ENCODE measurements at places on chromosomes 12 and 14. TPM values are rescaled to one million over a fixed set of nuclear protein-coding genes. Genes with fewer than 3 reads are reported as not detected.
A peak's percentile ranks its signal among the peaks of the same experiment; 100 is the strongest.

DNA sequence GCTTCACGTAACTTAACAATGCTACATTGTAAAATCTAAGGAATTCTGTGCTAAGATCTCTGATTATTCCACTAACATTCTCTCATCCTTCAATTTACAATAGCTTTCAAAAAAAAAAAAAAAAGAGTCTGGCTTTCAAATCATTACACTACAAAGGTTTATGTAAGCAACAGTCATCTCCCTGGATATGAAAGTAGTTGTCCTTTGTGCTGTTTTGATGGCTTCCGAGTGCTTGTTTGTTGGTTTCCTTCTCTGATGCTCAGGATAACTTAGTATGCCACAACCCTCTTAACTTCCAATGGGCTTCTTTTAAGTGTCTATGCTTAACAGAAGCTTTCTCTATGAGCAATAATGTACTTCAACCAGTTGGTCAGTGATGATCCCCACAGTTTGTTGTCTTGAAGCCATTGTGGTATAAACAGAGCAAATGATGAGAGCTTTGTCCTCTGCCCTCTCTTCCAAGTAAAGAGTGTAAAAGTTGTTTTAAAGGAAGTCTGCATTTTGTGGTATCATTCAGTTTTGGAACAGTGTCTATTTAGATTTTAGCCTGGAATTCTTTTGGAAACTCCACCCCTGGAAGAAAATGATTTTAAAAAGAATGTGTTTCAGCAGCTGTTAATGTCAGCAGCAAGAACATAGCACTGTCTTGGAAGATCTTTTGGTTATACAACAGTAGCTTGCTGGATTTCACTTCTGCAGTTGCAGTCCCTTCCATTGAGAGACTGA lies 396.1 kb upstream of the RGS6 start:
- H3K36me3 ChIP-seq, result 0 out of 2 replicates have a peak, but pooled peaks cover 3% of the 10 kb centered on the region
- no peak for DNase-seq
- H3K4me3 ChIP-seq, result no peak overlapping the region
- no peaks in the 10 kb centered on the region for H3K4me1 ChIP-seq
- no peak overlapping the region for H3K27ac ChIP-seq

- no peaks in the 10 kb centered on the region for H3K4me1 ChIP-seq
- H3K4me3 ChIP-seq, result no peak overlapping the region
These were observed 40.0 kb upstream of the PCNX4 start for GRCh38 chr14:60051721-60052221.

DNA sequence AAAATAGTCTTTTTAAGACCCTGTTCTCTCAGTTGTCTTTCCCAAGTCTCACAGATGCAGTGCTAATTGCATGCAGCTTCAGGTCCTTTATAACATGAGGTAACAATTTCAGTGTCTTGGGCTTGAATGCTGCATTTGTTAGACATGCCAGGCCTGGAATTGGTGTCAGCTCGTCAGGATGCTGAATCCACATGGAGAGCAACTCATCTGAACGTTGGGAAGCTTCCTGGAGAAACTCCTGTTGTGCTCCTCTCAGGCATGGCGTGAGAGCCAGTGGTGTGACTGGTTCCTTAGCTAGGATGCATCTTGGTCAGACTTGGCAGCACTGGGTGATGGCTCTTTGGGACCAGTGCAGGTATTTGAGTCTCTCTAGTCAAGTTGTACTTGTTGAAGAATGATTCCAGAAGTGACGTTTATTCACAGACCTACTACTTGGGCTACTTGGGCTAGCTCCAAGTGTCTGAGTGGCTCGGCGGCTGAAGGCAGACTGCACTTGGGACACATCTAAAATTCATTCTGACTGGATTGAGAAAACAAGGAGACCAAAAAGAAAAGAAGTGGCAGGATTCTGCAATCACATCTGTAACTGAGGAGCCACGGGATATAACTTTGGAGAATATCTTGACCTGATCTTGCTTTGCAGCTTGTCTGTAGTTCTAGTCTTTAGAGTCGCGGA lies 134.8 kb upstream of the ARHGAP5 start:
- no peaks in the 10 kb centered on the region for H3K27me3 ChIP-seq
- no peak overlapping the region for H3K4me3 ChIP-seq
- H3K4me1 ChIP-seq, result peaks cover 17% of the 10 kb centered on the region
- no peak overlapping the region for H3K27ac ChIP-seq
- DNase-seq, result no peak

DNA sequence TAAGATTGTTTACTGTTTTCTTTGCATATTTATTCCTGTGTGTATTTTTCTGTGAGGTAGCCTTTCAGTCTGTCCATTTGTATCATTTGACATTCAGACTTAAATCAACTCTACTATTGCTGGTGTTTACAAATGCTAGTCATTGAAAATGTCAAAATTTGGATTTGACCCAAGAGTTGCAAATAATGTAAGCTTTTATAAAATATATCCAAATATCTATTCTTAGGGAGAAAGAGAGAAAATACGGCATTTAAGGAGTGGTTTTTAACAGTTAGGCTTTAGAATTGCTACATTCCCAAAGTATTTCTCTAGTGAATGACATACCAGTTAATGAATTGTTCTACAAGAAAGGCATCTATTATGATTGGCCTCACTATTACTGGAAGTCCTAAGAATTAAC lies 37.9 kb downstream of the FRS2 start:
- H3K36me3 ChIP-seq, result no peaks in the 10 kb centered on the region
- H3K27me3 ChIP-seq, result no peaks in the 10 kb centered on the region
- DNase-seq, result no peak
- no peak overlapping the region for H3K27ac ChIP-seq
- no peak overlapping the region for H3K4me3 ChIP-seq

- DNase-seq, result peak; percentile 10
- H3K27ac ChIP-seq, result no peak overlapping the region
- no peak overlapping the region for H3K4me3 ChIP-seq
- H3K4me1 ChIP-seq, result no peaks in the 10 kb centered on the region
- peaks cover 2% of the 10 kb centered on the region for H3K36me3 ChIP-seq
These were observed 15.0 kb upstream of the PSMA6 start for GRCh38 chr14:35277179-35277578.

DNA sequence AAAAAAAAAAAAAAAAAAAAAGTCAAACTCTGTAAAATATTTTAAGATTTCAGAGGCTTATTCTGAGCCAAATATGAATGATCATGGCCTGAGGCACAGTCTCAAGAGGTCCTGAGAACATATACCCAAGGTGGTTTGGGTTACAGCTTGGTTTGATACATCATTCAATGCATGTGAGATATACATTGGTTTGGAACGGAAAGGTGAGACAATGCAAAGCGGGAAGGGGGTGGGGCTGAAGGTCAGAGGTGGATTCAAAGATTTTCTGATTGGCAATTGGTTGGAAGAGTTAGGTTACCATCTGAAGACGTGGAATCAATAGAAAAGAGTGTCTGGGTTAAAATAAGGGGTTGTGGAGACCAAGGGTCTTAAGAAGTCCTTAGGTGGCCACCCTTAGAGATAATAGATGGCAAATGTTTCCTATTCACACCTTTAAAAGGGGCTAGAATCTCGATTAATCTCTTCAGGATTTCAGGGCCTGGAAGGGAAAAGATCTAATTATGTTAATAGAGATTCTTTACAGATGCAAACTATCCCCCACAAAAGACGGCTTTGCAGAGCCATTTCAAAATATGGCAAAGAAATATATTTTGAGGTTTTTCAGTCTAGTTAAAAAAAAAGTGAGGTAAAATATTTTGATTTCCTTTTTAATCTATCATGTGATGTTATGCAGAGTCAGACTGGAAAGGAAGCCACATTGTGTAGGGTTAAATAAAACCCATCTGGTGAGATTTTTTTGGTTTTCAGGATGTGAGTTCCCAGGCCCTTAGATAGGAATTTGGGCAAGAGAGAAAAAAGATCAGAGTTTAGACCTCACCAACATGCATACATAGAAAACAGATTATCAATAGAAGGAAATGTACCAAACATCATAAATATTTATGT lies 173.8 kb upstream of the CNOT2 start:
- H3K36me3 ChIP-seq, result no peaks in the 10 kb centered on the region
- H3K4me3 ChIP-seq, result no peak overlapping the region
- DNase-seq, result no peak
- no peaks in the 10 kb centered on the region for H3K4me1 ChIP-seq
- no peaks in the 10 kb centered on the region for H3K27me3 ChIP-seq

- DNase-seq, result peak; percentile 41
- no peak overlapping the region for H3K4me3 ChIP-seq
- no peaks in the 10 kb centered on the region for H3K4me1 ChIP-seq
- H3K36me3 ChIP-seq, result no peaks in the 10 kb centered on the region
- H3K27ac ChIP-seq, result no peak overlapping the region
These were observed 702.7 kb downstream of the TMTC2 start for GRCh38 chr12:83389237-83389996.

- H3K27ac ChIP-seq, result no peak overlapping the region
- H3K27me3 ChIP-seq, result no peaks in the 10 kb centered on the region
- H3K4me1 ChIP-seq, result peaks cover 34% of the 10 kb centered on the region
- no peak for DNase-seq
- no peak overlapping the region for H3K4me3 ChIP-seq
These were observed 42.2 kb downstream of the UBR7 start for GRCh38 chr14:93249128-93249831.

DNA sequence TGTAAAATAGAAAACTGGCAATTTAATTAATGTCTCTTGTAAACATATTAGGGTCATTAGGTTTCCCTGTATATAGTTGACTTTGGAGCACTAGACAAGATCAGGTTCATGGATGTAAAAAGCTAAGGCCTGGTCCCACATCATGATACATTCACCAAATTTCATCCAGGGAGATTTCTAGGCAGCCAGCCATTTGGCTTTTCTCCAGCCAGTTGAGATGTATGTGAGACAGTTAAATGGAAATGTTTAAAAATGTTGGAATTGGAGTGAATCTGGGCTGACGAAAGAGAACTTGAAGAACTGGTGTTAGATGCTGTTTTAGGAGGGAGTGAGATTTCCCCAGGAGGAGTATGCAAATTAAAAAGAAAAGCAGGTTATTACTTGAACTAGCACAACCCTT lies 41.8 kb upstream of the CLEC14A start:
- peak; percentile 17 for DNase-seq
- no peak overlapping the region for H3K27ac ChIP-seq
- H3K27me3 ChIP-seq, result no peaks in the 10 kb centered on the region
- no peaks in the 10 kb centered on the region for H3K36me3 ChIP-seq
- no peak overlapping the region for H3K4me3 ChIP-seq
- no peaks in the 10 kb centered on the region for H3K4me1 ChIP-seq

Gene INHBC
- not detected for total RNA-seq

Gene ARMH4
- total RNA-seq, result 2.6 TPM

Gene TMEM63C
- total RNA-seq, result 4.0 TPM

DNA sequence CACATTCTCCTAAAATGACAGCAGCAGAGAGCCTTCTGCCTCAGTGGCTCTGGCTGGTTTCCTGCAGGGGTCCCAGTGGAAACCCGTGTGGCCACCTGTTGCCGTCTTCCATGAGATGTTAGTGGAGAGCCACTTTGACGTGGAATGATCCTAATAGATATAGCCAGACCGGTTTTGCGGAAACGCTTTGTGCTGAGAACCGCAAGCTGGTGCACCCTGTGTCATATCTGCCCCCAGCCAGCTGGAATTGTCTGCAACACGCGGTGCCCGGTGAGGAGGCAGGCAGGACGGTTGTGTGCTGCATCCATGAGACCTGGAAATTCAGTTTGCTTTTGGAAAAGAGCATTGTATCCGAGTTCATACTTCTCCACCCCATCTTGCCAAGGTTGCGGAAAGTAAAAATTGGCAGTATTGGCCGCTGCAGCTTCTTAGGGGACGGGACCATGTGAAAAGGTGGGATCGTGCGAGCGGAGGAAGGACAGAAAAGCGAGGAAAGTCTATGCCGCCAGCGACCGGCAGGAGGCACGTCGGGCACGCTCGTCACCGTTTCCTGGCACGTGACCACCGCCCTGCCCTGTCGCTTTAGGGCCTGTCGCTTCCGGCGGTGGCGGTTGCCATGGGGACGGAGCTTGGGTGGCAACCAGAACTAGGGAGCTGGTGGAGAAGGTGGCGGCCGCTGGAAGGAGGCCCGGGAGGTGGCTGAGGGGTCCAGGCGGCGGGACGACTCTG lies at the start of gene CFAP251:
TSS of gene CFAP251 (plus strand) at position 643 of the 729 bp plus-strand sequence. CDS start 2,714 bp downstream, outside the sequence.
- H3K27me3 ChIP-seq, result no peaks in the 10 kb centered on the region
- H3K36me3 ChIP-seq, result peaks cover 34% of the 10 kb centered on the region
- peak; percentile 30 for DNase-seq
- H3K4me3 ChIP-seq, result no peak within 1 kb of the TSS
- H3K4me1 ChIP-seq, result no peaks in the 10 kb centered on the region

GRCh38 chr12:50699940-50700339 lies 64.0 kb upstream of the ATF1 start:
- H3K4me1 ChIP-seq, result no peaks in the 10 kb centered on the region
- no peak overlapping the region for H3K27ac ChIP-seq
- H3K36me3 ChIP-seq, result peaks cover 51% of the 10 kb centered on the region
- H3K27me3 ChIP-seq, result no peaks in the 10 kb centered on the region

DNA sequence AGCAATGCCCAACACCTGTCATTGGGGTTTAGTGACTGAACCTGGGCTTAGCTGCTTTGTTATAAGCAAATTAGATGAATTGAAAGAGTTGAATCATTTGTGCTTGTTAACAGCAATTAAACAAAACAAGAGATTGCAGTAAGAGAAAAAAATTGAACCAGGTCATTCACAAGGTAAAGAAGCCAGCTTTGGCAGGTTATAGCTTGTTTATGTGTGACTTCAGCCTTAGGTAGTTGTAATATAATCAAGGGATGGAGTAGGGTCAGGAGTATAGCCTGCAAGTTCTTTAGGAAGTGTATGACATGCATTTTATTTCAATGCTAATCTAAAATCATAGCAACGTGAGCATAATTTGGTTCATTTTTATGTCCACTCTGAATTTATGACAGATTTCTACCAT lies 63.4 kb upstream of the PLEKHG3 start:
- no peaks in the 10 kb centered on the region for H3K27me3 ChIP-seq
- H3K4me1 ChIP-seq, result peaks cover 11% of the 10 kb centered on the region
- H3K36me3 ChIP-seq, result no peaks in the 10 kb centered on the region
- DNase-seq, result no peak
- no peak overlapping the region for H3K27ac ChIP-seq
- H3K4me3 ChIP-seq, result no peak overlapping the region

DNA sequence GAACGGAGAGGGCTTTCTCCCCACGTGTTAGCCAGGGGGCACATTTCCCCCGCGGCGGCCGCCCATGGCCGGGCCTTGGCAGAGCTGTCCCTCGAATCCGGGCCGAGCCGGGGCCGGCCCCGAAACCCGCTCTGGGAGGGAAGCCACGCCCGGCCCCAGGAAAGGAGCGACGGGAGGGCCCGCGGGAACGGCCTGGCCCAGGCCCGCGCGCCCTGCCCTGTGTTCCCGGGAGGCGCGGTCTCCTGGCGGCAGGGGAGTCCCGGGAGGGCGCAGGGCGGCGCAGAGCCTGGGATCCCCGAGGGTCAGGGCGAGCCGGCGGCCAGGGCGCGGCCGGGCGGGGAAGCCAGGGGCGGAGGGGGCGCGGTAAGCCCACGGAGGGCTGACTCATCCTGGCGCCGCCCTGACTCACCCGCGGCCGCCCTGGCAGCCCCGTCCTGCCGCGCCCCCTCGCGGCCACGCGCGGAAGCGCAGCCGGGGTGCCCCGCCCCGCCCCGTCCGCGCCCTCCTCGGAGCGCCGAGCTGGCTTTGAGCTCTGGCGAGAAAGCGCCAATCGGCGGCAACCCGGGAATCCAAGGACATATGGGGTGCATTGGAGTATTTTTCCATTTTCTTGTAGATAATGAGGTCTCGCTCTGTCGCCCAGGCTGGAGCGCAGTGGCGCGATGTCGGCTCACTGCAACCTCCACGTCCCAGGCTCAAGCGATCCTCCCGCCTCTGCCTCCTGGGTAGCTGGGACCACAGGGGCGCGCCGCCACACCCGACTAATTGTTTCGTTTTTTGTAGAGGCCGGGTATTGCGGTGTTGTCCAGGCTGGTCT lies 31.8 kb upstream of the PLEKHG6 start:
- H3K36me3 ChIP-seq, result no peaks in the 10 kb centered on the region
- H3K4me1 ChIP-seq, result peaks cover 61% of the 10 kb centered on the region
- H3K27ac ChIP-seq, result peak overlapping the region; percentile 100
- no peaks in the 10 kb centered on the region for H3K27me3 ChIP-seq
- DNase-seq, result peak; percentile 88
